ENCODE measurements at places on chromosomes 2 and 18.

- no peak for DNase-seq
Observed at GRCh38 chr2:160303527-160303926, 103.5 kb upstream of the ITGB6 start.

DNA sequence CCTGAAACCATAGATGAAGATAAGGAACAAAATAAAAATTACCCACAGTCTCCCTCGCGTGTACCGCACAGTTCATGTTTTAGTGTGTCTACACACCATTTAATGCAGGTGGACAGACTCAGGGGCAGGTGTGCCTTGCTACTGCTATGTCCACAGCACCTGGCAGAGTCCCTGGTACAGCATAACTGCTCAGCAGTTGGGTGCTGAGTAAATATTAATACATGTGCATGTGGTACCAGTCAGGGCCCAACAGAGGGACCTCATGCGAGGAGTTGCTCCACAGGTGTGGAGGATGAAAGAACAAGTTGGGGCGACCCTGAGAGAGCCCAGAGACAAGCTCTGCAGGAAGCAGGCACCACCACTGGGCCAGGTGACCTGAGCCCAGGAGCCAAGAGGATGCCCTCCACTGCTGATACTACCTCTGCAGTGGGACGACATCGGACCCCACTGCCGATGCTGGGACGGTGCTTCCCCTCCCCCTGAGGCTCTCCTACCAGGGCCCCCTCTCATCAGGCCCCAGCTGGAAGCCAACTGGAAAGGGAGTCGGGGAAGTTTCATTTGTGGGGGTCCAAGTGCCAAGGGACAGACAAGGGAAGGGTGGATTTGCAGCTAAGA is 100.8 kb downstream of the NEDD4L start:
- no peak for DNase-seq

- no peak for DNase-seq
Observed at GRCh38 chr2:150109028-150109427, 378.4 kb downstream of the RND3 start.

DNA sequence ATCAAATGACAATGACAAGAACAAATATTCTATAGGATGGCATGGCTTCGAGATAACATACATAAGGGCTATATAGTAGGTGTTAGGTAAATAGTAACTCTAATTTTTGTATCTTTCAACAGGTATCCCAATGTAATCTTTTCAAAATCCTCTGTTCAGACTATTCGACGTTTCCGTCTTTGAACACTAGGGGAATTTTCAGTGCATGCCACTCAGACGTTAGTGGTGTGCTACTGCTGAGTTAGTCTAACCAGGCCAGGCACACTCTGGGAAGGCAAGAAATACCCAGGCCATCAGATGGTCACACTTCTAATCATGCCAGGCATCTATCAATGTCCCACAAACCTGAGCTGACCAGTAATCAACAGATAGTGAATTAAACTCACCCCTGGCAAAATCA is 14.6 kb upstream of the CREG2 start:
- DNase-seq = no peak

DNA sequence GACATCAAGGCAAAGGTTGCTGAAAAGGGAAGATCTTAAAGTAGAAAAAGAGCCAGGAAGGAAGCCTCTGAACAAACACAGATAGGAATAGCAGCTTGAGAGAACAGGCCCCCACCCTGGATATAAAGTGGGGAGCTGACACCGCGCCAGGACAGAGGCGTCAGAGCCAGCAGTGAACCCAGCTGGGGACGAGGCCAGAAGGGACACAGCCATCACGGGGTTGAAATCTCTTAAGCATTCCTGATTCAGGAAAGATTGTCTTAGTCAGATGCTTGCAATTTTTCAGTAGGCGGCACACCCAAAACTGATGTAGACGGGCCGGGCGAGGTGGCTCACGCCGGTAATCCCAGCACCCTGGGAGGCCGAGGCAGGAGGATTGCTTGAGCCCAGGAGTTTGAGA is 93.8 kb upstream of the PHLPP1 start:
- no peak for DNase-seq

GRCh38 chr18:45626330-45627203 is 11.3 kb downstream of the SLC14A2 start:
- no peak for DNase-seq

DNA sequence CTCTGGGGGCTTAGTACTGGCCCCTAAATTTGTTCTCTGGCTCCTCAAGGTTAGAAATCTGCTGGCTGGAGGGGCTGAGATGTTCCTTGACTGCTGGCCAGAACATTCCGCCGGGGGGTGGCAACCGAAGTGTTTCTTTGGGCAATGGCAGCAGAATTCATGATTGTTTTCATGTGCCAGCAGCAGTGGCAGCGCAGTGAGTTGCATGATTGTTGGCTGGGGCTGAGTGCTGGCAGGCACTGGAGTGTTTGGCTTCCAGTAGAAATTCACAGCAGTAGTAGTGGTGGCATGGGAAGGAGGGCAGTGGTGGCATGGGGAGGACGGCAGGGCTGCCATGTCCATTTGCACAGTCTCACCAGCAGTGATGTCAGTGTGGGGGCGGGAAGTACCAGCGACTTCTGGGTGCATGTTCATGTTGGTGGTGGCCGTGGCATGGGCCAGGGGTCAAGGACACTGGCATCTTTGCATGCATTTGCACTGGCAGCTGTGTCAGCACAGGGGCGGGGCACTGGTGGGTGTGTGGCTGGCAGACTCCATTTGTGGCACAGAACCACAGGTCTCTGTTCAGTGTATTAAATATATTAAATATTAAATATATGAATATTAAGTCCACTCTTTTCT is 130.6 kb upstream of the CDH7 start:
- DNase-seq = no peak

- DNase-seq = no peak
Observed at GRCh38 chr2:240369801-240370585, 65.5 kb upstream of the GPC1 start.

- DNase-seq = no peak
Observed at GRCh38 chr2:207434899-207435465, 94.8 kb upstream of the CREB1 start.

GRCh38 chr18:39951142-39951720 is 2003.8 kb upstream of the PIK3C3 start:
- no peak for DNase-seq

GRCh38 chr2:197307236-197307932 is 3.2 kb downstream of the ANKRD44 start:
- peak; percentile 63 for DNase-seq

DNA sequence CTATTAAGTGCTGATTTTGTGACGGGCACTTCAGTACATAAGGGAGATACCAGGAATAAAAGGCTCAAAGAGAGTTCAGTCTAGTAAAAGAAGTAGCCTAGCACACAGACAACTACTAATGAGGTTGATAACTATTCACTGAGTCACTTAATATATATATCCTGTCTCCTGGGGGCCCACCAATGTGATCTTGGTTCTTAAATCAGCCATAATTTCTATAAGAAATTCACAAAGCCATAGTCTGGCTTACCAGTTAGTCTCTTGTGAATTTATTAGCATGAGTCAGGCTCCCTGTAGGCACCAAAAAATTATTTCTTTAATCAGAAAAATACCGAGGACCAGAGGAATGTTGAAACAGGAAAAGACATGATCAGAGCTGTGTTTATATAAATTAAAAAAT is 10.4 kb downstream of the KCNE4 start:
- DNase-seq = no peak

DNA sequence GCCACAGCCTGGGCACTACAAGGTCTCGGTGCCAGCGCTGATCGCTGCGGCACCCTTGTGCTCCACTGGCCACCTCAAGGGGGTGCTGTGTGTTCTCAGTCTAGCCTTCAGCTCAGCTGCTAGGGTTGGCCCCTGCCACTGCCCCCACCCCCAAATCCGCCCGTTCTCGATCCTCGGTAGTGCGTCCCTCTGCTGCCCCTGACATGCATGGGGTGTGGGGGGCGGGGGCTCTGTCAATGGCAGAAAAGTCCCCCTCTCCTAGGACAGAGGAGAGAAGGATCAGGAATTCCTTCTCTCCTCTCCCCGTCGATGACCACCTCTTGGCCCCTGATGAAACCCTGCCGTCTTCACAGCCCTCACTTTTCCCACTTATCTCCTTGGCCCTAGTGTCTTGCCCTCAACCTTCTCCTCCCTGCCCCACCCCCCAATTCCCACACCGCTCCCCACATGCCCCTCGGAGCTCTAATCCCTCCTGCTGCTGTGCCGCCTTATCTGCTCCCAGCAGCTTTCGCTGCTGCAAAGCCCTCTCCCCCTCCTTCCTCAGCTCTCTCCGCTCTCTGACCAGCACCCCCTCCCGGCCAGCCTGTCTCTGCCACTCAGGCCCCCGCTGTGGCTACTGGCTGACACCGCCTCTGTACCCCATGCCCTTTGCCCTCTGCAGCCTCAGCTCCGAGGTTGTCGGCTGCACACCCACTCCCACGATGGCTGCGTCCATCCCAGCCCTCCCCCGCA is 4.3 kb upstream of the ASIC4 start:
- DNase-seq = peak; percentile 95

DNA sequence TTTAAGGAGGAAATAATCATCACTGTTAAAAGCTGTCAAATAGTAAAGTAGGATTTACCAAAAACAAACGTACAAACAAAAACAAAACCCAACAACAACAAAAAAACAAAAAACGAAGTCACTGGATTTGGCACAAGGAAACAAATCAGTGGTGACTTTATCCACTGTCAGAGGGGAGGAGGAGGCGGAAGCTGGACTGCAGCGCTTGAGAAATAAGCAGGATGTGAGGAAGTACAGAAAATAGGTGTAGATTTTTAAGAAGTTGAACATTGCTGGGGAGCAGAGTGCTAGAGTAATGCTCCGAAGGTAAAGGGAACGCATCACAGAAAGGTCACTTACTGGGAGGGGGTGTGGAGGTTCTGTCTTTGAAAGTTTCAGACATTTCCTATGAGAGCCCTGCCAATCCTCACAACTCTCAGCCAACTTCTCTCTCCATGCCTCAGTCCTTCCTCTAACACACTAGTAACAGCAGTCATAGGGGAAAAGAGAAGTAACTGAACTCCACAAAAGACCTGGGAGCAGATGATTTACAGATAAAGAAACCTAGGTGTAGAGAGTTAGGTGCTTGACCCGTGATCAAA is 220.2 kb upstream of the SMAD7 start:
- peak; percentile 9 for DNase-seq

- DNase-seq = no peak
Observed at GRCh38 chr2:45180779-45181178, 171.5 kb upstream of the SIX2 start.

- no peak for DNase-seq
Observed at GRCh38 chr2:10494351-10495066, 46.4 kb upstream of the ODC1 start.

- no peak for DNase-seq
Observed at GRCh38 chr2:119523952-119524694, at the start of gene SCTR. Gene SCTR (minus strand): TSS chr2:119524483. CDS start chr2:119524226, 257 bp downstream.

DNA sequence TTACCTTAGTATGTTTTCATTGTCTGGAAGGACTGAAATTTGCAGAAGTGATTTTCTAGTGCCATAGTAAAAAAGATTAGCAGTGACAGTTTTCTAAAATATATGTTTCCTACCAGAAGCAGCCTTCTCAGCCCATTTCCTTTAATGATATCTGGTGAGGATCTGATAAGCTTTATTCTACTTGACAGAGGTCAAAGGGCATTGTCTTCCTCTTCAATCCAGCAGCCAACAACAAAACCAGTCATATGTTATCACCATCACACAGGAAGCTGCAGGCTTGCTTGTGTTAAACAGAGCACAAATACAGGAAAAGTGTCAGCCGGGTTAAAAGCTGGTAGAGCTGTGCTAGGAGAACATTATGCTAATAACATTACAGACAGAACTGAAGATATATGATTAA is 35.6 kb upstream of the ZSWIM2 start:
- peak; percentile 49 for DNase-seq

- peak; percentile 16 for DNase-seq
Observed at GRCh38 chr2:110804915-110805314, 72.5 kb downstream of the ACOXL start.

GRCh38 chr2:31413862-31414550 is 536 bp downstream of the XDH start:
- peak; percentile 23 for DNase-seq

DNA sequence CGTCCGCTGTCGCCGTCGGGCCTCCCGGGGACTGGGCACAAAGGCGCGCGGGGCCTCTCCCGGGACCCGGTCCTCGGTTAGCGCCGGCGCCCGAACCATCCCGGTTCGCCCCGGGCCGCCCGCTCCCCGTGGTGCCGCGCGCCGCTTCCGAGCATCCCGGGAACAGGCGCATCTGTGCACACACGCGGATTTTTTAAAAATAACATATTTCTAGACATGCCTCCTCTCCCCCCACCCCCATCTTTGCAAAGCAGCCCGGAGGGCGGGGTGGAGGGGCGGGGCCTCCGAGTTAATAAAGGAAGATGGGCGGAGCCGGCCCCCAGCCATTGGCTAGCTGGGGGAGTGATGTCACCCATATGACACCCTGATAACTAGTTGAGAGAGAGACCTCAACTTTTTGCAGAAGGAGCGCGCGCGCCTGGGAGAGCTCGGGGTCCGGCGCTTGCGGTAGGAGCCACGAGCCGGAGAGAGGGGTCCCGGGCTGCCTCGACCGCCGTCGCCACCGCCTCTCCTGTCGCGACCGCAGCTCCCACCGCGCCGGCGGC is at the start of gene SOX11:
Gene SOX11, plus strand, starts transcription at position 400 of the 545 bp plus-strand sequence. CDS start 338 bp downstream, outside the sequence.
- peak; percentile 54 for DNase-seq

DNA sequence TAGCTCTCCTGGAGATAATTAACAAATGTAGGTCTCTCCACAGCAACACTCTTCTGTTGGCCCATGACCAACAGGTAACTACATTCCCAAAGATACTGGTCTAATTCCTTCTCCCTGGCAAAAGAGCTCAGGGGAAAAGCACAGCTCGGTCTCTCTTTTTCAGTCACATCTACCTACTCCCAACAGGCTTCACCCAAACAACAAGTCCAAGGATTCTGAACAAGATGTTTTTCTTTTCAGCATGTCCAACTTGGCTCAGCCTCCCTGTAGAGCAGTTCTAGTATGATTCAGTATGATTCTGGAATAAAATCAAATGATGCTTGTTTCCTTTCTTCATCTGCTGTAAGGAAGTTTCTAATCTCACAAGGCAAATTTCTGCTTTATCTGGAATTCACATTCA is 1704.8 kb upstream of the PIK3C3 start:
- DNase-seq = no peak

DNA sequence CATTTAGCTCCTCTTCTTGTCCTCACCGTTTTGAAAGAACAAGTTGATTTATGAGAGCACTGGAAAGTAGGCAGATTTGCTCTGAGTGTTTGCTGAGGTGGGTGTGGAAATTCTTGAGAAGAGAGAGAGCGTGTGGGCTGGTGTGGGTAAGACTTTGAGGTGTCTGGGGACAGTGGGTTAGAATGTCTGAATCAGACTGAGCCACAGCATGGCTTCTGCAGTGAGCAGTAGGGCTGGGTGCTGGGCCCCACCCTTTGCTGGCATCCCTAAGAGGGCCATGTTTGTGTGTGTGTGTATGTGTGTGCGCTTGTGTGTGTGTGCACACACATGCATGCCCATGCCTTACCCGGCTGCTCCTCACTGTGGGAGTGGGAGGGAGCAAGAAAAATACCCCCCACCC is 63.7 kb downstream of the COPS8 start:
- no peak for DNase-seq

GRCh38 chr2:98632351-98632750 is 24.0 kb downstream of the UNC50 start:
- no peak for DNase-seq

DNA sequence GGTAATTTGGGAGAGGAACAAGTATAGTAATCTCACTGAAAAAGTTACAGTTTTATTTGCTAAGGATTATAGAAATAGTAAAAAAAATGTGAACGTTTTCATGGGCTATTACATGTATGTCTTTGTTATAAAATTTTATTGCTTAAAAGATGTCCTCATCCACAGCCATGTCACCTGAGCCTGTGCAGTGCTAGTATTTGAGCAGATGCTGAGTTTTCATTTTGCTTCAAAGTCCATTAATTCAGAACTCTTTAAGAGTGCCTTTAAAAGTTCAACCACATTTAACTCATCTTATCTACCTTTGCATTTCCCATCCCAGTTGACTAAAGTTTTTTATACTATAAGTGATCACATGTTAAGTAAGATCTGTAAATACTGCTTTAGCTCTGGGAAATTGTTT is 52.6 kb downstream of the DPP10 start:
- DNase-seq = no peak

Measured in hematopoietic multipotent progenitor cell treated with erythropoietin and hydrocortisone succinate and interleukin-3 and kit ligand, for 6 days (in vitro differentiated cells).